SK-N-MC (cell line): ENCODE measurements at places on chromosomes 2 and 18.

DNA sequence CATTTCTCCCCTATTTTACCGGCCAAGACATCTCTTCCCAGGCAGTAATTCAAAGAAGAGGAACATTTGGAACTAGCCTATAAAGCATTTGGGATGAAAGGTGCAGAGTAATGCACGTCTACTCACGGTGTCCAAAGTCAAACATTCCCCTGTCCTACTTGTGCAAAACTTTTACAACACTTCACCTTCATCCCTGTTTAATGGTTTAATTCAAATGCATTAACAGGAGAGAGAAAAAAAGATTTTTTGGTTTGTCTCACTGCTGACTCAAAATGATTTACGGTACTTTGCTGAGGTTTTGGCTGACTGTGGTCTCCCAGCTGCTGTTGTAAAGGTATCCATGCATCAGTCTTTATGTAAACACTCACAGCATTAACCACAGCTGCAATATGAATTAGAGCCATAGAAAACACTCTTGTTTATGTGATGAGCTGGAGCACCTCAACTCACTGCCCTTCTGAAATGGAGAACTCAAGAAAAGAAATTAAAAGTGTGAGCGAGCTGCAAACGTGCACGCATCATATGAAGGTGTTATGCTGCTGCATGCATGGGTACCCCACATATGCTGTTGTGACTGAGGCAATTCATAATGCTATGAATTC lies 220.5 kb downstream of the PIEZO2 start:
- no peak for DNase-seq

DNA sequence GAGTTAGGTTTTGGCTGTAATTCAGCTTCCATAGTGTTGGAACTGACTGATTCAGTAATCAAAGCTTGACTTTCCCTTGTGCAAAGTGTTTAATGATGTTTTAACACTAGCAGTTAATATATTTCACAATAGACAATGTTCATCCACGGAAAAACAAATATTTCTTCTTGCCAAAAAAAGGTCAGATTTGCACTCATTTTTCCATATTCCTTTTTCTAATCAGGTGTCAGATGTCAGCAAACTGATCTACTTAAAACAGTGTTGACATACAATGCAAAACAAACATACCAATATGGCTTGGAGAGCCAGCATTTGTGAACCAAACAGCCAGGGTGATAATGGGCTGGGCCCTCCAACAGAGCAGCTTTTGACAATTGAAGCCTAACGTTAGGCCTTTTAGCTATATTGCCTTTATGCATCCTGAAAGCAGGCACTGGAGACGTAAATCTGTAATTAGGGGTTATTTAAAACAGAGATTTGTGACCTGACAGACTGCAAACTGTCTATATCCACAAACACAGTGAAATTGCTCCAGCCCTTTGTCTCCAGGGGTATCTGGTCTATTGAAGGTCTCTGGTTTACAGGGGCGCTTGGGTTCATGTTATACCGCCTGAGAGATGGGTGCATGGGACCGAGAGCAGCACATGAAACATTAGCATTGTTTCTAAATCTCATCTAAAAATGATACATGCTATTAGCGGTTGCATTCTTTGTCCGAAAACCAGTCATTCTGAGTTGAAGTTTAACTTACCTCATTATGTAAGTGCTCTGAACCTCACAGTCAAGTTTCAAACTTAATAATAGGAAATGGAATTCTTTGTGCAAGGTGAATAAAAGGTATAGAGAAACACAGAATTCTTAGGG lies 7.1 kb upstream of the CDCA7 start:
- DNase-seq, result no peak

- DNase-seq, result no peak
Measured at GRCh38 chr2:119426396-119426675, 5.3 kb upstream of the TMEM37 start.

- no peak for DNase-seq
Measured at GRCh38 chr2:20652141-20652540, 1.2 kb upstream of the HS1BP3 start.

DNA sequence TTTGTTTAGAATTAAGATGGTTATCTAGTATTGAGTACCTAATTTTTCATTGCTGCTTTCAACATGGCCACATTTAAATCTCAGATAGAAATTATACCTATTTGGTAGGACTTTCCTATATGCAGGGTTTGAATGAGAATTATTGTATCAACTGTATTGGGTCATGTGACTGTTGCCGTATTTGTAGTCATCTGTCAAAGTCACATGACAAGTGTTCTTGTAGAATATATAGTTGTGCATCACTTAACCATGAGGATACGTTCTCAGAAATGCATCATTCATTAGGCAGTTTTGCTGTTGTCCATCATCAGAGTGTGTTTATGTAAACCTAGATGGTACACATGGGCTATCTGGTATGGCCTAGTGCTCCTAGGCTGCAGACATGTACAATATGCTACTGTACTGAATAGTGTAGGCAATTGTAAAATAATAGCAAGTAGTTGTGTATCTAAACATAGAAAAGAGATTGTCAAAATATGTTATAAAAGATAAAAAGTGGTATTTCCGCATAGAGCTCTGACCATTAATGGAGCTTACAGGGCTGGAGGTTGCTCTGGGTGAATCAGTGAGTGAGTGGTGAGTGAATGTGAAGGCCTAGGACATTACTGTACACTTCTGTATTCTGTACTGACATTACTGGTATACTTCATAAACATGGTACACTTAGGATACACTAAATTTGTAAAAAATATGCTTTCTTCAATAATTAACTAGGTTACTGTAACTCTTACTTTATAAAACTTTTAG lies 123.7 kb downstream of the MAP4K4 start:
- DNase-seq, result no peak

GRCh38 chr18:38450876-38451275 lies 885.3 kb upstream of the CELF4 start:
- DNase-seq, result no peak

DNA sequence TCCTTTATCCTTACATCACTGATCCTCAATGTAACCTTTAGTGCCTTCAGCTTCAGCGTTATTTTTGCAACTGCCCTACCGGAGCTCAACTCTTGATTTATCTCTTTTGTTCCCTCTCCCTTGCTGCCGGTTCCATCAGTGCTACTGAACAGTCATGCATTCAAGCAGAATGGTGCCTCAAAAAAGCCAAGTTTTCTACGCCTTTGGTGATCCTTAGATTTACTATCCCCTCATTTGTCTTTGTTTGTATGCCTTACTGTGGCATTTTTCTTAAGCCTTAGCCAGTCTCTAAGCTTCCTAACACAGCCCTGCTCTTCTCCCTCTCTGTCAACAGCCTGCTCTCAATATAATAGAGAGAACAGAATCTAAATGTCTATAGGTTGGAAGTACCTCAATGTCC lies 847.7 kb downstream of the CPS1 start:
- no peak for DNase-seq

DNA sequence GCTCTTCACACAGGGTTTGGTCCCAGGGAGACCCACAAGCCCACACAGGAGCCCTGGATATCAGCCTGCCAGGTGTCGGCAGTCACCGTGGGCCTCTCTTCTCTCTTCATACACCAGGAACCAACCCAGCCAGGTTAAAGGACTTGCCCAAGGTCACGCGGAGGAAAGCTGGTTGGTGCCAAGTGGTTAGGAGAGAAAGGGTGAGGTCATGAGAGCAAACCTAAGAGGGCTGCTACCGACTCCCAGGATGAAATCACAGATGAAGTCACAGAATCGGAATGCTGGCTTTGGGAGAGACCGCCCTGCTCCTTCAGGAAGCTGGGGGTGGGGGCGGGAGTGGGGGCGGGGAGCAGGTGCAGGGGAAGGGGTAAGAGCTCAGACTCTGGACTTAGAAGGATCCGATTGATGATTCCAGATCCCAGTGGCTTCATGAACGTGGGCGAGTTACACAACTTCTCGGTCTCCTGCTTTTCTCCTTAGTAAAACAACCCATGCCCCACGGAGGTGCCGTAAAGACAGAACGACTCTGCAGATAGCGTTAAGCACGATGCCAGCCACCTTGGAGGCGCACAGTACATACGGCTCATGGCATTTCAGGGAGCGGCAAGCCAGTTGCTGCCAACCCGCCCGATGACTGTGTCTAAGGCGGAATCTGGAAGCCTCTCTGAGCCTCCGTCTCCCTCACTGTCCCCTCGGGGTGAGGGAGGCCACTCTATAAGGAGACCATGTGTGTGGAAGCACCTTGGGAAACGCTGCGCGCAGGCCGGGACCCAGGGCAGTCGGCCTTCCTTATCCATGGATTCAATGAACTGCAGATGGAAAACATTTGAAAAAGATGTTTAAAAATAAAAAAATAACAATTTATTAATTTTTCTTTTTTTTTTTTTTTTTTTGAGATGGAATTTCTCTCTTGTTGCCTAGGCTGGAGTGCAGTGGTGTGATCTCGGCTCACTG lies 23.0 kb upstream of the TAF1B start:
- no peak for DNase-seq

GRCh38 chr2:214587442-214587841 lies 176.6 kb downstream of the VWC2L start:
- no peak for DNase-seq

DNA sequence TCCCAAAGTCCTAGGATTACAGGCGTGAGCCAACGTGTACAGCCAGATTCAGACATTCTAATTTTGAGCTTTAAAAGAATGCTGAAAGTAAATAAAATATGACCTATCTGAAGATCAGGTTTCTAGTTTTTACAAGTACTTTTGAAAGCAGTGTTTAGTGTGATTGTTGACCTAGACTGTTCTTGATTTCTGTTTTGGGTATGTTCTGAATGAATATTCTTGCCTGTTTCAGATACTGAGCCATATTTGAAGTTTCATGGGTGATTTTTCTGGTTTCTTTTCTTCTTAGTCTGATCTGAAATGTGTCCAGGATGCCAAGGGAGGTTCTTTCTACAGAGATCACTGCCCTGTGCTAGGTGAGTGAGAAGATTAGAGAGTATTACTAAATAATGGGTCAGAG lies 37.2 kb downstream of the MIB1 start:
- DNase-seq, result no peak

DNA sequence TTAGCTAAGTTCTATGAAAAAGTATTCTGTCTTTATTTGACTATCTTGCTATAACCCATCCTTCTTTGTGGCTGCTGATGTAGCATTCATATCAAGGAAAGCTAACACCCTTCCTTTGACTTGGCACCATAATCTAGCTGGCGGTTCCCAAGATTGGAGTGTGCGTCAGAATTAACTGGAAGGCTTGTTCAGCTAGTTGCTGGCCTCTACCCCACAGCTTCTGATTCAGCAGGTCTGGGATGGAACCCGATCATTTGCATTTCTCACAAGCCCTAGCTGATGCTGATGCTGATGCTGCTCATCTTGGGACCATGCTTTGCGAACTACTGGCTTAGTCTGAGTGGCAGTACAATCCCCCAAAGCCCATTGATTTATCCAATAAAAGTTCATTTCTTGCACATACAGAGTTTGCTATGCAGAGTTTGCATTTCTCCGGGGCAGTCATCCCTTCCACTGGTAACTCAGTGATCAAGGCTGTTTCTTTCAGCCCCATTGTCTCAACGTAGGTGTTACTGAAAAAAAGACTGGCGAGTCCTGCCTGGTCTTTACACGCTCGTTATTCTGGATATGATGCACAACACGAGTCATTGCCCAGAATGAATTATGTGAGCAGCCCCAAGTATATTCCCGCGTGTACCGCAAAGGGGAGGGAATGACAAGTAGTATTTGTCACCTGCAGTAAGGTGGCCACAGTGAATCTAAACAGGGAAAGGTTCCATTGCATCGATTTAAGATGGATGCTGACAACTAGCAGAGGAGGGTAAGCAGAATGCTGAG lies 96.5 kb downstream of the ZNF532 start:
- DNase-seq, result no peak

- no peak for DNase-seq
Measured at GRCh38 chr2:60834270-60834717, 47.1 kb upstream of the REL start.

DNA sequence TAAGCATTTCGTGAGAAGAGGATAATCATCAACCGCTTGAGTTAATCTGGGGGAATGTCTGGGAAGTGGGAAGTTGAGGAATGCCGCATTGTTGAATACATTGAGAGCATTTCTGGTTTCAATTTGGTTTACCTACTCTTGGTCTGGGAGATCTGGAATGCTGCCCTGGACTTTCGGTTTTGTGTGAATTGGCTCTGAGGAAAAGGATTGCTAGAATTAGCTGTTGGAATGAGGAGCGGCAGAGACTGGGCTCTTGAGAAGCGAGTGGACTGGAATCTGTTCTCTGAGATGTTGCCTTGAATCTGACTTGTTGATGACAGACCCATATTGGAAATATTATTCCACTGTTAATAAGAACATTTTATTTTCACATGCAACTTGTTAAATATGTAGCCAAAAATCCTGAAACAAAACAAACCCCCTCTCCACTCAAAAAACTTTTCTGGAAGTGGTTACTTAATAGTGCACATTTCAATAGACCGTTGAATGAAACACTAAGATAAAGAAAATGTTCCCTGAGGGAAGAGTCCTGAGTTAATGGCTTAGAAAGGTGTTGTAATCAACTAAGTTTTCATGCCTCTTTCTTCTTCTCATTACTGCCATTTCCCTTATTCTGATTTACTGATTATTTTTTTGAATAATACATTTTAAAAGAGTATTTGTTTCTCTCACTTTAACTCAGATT lies 50.8 kb downstream of the PTPRM start:
- no peak for DNase-seq

GRCh38 chr2:219608399-219608964 lies 10.8 kb downstream of the STK11IP start:
- no peak for DNase-seq

GRCh38 chr2:220270481-220271070 lies 643.1 kb downstream of the SLC4A3 start:
- no peak for DNase-seq

GRCh38 chr2:44706681-44707553 lies 234.6 kb upstream of the SIX3 start:
- DNase-seq, result no peak

- no peak for DNase-seq
Measured at GRCh38 chr2:79432731-79433146, 80.1 kb upstream of the CTNNA2 start.

- DNase-seq, result no peak
Measured at GRCh38 chr2:241011751-241012510, 13.5 kb downstream of the SNED1 start.

DNA sequence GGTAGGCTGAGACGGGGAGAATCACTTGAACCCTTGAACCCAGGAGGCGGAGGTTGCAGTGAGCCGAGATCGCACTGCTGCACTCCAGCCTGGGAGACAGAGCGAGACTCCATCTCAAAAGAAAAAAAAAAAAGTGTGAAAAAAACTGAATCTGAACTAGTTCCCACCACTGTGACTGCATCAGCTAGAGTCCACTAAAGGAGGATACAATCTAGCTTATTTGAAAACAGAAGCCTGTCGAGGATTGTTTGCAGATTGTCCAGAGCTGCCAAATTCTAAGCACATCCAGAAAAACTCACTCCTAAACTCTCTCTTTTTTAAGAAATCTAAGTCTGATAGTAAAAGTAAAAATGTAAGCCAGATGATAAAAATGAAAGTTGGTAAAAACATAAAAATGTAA lies 10.6 kb downstream of the GFPT1 start:
- DNase-seq, result no peak

- DNase-seq, result no peak
Measured at GRCh38 chr2:10550206-10551001, 102.3 kb upstream of the ODC1 start.

GRCh38 chr2:209990838-209991237 lies 11.6 kb upstream of the RPE start:
- DNase-seq, result no peak

- peak; percentile 30 for DNase-seq
Measured at GRCh38 chr18:51666763-51667191, 469.3 kb upstream of the MEX3C start.

- no peak for DNase-seq
Measured at GRCh38 chr2:102261467-102262135, 49.8 kb upstream of the IL1RL1 start.
